ENCODE measurements at places on chromosomes 1 and 21.

DNA sequence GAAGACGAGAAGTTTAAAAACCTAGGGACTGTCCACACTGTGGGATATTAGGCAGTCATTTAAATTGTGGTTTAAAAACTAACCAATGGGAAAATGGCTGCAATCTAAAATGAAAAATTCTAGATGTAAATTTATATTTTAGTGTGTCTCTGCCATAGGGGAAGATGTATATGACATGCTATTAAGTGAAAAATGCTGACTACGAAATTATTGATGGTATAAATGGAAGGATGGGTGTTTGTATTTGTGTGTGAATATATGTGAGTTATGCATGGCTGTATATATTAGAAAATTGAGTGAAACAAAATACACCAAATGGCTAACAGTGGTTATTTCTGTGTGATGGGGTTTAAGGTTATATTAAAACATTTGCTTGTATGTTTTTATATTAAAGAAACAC lies 260.7 kb downstream of the AJAP1 start:
- DNase-seq, result no peak

DNA sequence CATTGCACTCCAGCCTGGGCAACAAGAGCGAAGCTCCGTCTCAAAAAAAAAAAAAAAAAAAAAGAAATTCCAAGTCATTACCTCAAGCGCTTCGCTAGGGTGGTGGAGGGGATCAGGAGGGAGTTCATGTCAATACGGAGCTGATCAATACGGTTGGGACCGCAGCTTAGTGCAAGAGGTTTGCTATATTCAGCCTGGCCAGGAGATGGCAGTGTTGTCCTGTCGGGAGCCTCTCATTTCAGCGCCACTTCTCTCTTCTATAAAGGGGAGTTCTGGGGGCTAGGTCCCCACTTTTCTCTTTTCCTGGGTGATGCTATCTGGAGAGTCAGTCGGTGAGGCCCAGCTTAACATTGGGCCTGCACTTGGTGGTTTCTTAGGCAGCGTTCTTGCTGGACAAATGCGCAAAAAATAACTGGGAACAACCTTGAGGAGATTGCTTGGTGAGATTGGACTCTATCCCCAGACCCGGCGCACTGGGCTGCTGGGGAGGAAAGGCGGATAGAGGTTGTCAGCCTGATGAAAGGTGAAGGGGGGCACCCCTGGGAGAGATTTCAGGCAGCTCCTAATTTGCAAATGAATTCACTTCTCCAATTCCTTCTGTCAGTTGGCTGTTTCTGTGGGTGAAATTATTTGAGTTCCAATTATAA lies 40.4 kb downstream of the KIAA0040 start:
- DNase-seq, result peak; percentile 54

DNA sequence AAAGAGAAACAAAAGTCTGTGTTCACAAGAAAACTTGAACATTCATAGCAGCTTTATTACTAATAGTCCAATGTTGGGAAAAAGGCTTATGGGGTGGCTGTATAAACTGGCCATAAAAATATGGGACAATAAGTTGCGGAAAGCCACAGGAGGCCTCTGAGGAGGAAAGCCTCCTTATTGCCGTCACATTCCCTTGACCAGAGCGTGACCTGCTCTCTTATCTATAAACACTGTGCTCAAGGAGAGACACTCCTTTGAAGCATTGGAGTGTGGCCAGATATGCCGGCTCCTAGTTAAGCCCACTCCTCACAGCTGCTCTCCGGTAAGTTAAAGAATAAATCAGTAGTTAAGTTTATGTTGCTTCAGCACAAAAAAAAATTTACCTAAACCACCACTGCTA lies 19.7 kb downstream of the OR6Y1 start:
- DNase-seq, result no peak

DNA sequence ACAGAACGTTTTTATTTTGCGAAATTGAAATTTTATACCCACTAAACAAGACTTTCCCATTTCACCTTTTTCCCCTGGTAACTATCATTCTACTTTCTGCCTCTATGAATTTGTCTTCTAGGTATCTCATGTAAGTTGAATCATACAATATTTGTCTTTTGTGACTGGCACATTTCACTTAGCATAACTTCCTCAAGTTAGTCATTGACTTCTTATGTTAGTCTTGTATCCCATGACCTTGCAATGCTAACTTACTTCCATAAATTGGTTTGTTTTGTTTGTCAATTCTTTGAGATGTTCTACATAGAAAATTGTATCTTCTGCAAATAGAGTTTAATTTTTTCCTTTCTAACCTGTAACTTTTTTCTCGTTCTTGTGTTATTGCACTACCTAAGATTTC lies 26.9 kb downstream of the SH3BP5L start:
- DNase-seq, result no peak

DNA sequence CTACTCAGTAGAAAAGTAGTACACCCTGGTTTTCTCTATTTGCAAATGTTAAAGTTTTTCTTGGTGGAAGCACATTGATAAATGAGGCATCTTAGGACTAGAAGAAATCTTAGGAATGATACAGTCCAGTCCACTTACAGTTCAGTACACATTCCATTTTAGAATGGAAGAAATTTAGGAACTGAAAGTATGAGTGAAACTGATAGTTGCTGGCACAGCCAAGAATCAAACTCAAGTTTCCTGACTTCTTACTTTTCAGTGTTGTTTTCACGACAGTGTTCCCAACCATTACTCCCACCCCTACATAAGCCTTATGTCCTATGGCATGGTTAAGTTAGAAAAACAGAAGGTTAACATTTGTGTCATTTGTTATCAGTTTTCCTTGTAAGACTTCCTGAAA lies 258.5 kb downstream of the BACH1 start:
- DNase-seq, result no peak

DNA sequence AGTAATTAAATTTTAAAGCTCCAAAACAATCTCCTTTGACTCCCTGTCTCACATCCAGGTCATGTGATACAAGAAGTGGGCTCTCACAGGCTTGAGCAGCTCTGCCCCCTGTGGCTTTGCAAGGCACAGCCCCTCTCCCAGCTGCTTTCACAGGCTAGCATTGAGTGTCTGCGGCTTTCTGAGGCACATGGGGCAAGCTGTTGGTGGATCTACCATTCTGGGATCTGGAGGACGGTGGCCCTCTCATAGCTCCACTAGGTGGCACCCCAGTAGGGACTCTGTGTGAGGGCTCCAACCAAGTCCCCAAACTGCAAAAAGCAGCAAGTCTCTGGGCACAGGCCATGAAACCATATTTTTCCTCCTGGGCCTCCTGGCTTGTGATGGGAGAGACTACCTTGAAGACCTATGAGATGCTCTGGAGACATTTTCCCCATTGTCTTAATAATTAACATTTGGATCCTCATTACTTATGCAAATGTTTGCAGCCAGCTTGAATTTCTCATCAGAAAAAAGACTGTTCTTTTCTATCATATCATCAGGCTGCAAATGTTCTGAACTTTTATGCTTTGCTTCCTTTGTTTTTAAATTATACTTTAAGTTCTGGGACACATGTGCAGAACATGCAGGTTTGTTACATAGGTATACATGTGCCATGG lies 554.1 kb upstream of the OLFM3 start:
- DNase-seq, result peak; percentile 15

DNA sequence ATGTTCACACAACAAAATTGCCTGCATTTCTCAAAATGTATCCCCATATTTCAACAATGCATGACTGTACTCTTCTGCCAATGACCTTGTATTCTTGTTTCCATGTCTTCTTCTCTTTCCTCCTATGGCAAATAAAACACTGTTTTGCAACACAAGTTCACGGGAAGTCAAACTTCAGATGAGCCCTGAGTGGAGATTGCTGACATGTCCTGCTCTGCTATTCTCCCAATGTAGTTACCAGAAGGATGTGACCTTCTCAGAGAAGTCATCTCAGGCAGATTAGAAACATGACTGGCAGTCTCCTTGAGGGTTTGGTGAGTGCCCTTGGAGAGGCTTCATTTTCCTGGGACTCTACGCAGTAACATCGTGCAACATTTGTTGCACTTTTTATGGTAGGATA lies 15.6 kb downstream of the FCGR2B start:
- no peak for DNase-seq

DNA sequence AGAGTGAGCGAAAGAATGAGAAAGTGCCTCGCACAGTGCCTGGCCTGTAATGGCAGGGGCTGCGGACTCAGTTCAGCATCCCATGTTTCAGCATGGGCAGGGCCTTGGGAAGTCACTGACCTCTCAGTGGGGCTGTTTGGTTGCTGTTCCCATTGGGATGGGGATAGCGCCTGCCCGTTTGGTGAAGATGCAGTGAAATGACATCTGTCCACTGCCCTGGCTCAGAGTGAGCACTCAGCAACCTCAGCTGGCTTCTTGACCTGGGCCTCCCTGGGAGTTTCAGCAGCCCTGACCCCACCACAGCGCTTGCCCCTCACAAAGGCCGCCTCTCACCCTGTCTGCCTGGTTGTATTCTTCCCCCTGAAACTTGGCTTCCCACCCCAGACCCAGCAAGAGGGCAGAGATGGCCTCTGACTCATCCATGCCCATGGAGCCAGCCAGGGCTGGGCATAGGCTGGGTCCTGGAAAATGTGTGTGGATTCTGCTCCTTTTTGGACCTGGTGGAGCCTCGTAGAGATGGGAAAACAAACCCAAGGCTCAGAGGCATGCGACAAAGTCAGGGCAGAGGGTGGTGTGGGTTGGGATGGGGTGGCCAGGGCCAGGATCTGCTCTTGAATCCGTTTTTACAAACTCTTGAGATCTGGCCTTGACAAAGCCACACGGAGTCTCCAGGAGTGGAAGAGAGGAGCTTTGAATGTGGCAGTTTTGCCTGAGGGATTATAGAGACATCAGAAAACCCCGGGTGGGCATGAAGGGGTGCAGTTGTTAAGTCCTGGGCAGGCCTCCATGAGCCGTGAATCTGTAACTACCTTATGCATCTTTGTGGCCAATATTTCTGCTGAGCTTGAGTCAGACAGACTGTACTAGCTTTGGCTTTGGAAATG lies 1.2 kb downstream of the XKR8 start:
- DNase-seq, result no peak

DNA sequence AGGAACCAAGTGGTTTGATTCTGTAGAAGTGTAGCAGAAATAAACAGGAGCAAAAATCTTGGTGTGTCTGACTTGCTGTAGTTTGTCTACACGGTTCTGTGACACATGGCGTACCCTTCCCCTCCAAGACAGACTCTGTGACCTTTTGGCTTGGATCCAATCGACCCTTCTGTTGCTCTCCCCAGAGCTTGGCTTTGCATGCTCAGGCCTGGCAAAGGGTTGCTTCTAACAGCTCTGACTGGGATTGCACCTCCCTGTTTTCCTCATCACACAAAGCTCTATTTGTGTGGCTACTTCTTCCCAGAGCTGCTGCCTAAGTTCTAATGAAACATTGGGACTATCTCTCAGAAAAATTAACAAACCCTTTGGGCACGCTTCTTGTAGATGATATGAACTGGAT lies 24.0 kb downstream of the NGF start:
- no peak for DNase-seq

DNA sequence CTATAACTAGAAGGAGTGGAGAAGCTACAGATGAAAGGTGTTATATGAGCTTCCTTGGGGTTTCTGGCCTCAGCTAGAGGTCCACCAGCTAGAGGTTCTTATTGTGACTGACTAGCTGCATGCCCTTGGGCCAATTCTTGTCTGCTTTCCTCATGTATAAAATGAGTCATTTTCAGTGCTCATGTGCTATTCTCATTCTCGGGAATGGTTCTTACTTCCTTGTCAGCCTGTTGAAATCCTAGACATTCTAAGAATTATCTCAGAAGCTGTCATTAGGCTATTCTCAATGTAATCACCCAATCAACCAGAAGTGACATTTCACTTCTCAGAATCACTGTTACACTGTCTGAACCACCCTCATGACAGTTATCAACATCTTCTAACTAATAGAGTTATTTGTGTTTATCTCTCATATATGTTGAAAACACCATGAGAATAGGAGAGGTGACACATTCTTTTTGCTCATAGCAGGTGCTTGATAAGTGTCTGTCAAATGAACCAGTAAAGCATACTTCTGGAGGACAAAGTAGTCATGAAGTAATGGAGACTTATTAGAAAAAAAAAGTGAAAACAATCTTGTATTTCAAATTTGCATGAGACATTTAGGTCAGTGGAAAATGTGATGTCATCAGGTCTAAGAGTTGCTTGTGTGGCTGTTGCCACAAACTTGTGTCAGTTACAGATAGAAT lies 122.8 kb upstream of the IVNS1ABP start:
- DNase-seq, result no peak

- DNase-seq, result no peak
Measured at GRCh38 chr1:193325771-193326170, 139.4 kb upstream of the B3GALT2 start.

- DNase-seq, result no peak
Measured at GRCh38 chr1:43711049-43711448, 3.7 kb downstream of the ST3GAL3 start.

GRCh38 chr21:28237661-28238060 lies 755.0 kb downstream of the LTN1 start:
- no peak for DNase-seq

DNA sequence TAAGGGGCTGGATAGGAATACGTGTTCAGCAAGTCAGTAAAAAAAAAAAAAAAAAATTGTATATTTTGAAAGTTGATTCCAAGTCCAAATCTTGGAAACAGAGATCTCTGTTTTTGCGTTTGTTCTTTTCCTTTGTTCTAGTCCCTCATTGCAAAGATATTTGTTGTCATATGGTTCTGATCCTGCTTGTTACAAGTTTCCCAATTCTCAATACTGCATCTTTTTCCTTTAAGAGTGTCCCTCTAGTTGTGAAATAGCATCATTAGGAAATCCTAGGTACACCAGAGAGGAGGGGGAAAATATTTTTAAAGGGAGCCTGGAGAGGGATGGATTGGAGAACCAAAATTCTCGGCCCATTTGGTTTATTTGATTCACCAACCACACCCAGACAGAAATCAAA lies 152.2 kb upstream of the C1orf105 start:
- no peak for DNase-seq

DNA sequence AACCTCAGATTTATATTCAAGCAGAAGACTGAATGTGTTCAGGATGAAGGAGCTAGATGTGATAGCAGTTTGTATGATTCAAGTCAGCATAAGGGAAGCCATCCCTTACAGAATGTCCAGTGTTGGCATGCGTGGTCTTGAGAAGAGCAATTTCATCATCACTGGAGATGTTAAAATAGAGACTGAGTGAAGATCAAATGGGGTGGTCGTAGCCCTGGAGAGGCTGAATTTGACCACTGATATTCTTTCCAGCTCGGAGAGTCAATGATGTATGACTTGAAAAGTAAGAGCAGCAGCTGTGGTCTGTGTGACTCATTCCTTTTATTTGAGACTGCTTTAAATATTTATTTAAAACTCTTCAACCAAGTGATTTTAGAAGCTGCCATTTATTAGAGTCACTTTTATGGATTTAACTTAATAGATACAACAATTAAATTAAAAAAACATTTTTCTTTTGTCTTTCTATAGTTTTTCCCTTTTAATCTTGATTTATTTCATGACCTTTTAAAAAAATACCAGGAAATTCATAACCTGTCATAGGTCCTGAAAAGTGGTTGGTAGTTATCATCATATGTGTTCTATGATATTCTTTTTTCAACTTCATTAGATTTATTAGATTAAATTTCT lies 15.5 kb downstream of the FMN2 start:
- DNase-seq, result no peak

Data from Caco-2 (cell line).